Posterior vena cava (tissue), 2 donors: ENCODE measurements at places on chromosomes 5 and 9. TPM values are rescaled to one million over a fixed set of nuclear protein-coding genes. Genes with fewer than 3 reads are reported as not detected.

DNA sequence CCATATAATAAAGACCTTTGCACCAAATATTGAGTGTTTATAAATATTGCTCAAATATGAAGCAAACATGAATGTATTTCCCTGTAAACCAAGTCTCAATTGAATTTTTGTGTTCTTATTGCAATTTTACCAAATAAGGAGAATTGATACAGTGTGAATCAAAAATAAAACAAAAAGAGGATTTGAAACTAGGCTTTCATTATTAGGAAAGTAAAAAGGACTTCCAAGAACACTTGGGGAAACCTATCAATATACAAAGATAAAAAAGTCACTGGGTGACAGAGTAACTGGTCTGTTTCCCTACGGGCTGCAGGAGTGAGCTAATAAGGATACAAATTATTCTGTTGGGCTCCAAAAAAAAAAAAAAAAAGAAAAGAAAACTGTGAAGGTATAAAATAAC is 44.8 kb upstream of the SNX2 start:
- no peak for DNase-seq

- no peak for DNase-seq
Measured at GRCh38 chr5:121937762-121938161, 24.0 kb upstream of the SRFBP1 start.

GRCh38 chr5:143775258-143775657 is 36.7 kb upstream of the HMHB1 start:
- no peak for DNase-seq

- DNase-seq = no peak
Measured at GRCh38 chr5:10731913-10732312, 29.1 kb downstream of the DAP start.

DNA sequence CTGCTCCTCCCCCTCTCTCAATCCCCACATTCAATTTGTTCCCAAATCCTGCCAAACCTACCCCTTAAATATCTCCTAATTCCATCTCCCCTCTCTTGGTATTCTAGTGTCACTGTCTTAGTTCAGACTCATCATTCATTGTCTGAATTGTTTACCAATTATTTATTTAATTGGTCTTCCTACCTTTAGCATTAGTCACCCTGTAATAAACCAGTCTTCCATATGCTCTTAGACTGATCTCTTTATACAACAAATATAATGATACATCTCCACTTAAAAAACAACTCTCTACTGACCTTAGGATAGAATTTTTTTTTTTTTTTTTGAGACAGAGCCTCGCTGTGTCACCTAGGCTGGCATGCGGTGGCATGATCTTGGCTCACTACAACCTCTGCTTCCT is 51.4 kb downstream of the RFK start:
- no peak for DNase-seq

Gene PCDHA1
- total RNA-seq = not detected

- DNase-seq = peak; percentile 85
Measured at GRCh38 chr9:76374783-76375559, 19.3 kb downstream of the RFK start.

Gene NKD2
- 5.0 TPM for total RNA-seq

Gene ARL10
- total RNA-seq = 12.4 TPM

- DNase-seq = no peak
Measured at GRCh38 chr5:29321591-29321990, 1871.9 kb upstream of the CDH6 start.

- no peak for DNase-seq
Measured at GRCh38 chr5:169029661-169030274, 271.2 kb downstream of the SLIT3 start.

Gene EMB
- total RNA-seq = 43.6 TPM

GRCh38 chr5:30994176-30994575 is 199.3 kb upstream of the CDH6 start:
- no peak for DNase-seq

Gene TRPM3
- 0.90 TPM for total RNA-seq

Gene PCDHA4
- 0.48 TPM for total RNA-seq

Gene MARVELD2
- 1.00 TPM for total RNA-seq

- DNase-seq = no peak
Measured at GRCh38 chr5:64944868-64945267, 176.1 kb downstream of the CWC27 start.

DNA sequence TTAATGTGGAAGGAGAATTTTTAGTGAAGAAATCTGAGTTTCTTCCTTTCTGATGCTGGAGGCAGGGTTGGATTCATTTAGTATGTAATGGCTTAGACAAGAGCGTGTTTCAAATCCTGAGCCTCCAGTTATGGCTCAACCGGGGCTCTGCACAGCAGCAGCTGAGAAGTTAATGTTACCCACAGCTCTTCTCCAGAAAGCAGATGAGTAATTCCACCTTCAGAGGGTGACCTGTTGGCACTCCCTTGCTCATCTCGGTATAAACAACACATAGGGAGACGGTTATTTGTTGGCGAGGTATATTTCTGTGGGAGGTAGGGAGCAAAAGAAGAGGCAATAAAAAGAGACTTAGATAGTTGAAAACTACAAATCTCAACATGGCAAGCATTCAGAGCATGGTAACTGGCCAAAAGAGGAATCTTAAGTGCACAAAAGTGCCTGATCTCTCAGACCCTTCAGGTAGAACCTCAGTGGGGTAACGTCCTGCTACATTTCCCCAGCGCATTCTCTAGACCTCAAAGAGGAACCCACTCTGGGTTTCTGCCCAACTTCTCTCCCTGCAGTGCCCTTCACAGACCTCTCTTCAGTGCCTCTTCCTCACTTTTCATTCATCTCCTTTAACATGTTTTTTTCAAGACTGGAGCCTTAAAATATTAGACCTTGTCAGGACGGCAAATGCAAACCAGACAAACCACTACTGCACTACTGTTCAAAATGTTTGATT is 417.5 kb upstream of the ADAMTSL1 start:
- DNase-seq = no peak

Gene TLX3
- not detected for total RNA-seq

- DNase-seq = no peak
Measured at GRCh38 chr9:4073371-4073770, 226.5 kb downstream of the GLIS3 start.

DNA sequence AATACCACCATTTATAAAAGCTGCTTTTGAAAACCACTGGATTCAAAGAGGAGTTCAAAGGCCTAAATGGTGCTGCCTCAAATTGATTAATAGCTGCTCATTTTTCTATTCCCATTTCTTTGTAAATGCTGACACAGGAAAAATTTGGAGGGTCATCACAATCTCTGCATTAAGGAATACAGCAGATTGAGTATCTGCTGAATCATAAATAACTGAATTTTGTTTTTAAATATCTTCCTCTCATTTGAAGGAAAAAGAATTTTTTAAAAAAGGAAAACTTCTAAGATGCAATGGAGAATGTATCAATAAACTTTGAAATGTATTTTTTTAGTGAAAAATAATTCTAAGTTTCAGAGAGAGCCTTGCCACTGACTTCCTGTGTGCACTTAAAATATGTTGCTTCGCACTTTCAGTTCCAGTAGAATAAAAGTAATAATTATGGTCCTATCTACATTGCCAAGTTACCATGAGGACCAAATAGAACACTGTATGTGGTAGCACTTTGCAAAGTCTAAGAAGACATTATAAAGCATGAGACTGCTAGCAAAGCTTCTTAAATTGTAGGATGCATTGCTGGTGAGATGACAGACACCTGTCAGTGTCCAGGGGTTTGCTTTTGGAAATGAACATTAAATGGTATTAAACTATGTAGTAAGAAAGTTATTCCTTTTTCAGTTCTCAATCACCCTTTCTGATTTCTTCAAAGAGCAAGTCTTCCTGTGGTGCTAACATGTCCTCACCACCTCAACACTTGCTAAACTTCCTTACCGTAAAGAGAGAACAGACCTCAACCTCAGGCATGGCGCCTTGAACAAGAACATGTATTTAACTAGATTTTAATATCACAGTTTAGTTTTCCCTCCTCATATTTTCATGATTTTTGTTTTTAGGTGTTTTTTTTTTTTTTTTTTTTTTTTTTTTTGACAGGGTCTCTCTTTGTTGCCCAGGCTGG is 555.1 kb downstream of the EBF1 start:
- no peak for DNase-seq

- no peak for DNase-seq
Measured at GRCh38 chr9:69190863-69191181, 16.7 kb downstream of the TJP2 start.

Gene SRA1
- 28.0 TPM for total RNA-seq

Gene PLAC8L1
- 0.43 TPM for total RNA-seq

GRCh38 chr5:141050622-141051520 is at the start of gene PCDHB1:
PCDHB1 (plus strand) TSS chr5:141051374; CDS start chr5:141051471, 97 bp downstream.
- DNase-seq = no peak

DNA sequence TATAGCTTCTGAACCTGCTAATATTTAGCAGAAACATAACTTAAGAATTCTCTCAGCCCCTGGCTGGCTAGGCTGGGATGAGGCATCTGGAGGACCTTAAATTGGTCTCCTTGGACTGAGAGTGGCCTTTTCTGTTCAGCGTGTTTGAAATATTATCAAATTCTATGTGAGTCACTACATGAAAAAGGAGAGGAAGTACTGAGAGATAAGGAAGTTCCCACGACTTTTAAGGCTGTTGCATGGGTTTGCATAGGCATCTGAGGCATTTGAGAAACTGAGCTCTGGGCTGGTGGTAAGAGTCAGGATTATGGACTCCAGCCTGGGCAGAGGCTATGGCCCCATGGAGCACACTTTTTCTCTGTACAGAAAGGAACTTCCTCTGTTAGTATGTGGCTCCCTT is 816.2 kb upstream of the GRAMD2B start:
- no peak for DNase-seq

DNA sequence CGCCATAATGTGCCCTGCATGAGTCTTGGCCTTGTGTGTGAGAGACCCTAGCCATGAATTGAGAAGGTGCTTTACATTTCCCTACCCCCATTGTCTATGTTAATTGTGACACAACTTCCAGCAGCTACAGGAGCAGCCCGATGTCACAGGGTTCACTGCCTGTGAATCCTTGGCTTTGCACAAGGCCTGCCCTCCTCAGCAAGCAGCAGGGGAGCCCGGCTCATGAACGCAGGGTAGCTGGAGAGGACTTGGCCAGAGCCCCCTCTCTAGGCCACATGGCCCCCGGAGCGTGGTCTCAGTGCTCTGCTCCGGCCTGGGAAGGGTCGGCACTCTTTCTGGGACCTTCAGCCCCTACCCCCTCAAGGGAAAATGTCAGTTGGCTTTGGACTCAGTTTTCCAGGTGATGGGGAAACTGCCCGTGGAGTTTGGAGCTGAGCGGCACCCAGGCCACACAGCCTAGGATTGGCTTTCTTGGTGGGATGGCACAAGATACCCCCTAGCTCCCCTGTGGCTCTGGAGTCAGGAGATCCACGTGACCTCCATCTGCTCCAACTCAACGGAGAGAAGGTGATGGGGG is 160.8 kb downstream of the DAB2IP start:
- DNase-seq = no peak

Gene ELAVL2
- 0.05 TPM for total RNA-seq

DNA sequence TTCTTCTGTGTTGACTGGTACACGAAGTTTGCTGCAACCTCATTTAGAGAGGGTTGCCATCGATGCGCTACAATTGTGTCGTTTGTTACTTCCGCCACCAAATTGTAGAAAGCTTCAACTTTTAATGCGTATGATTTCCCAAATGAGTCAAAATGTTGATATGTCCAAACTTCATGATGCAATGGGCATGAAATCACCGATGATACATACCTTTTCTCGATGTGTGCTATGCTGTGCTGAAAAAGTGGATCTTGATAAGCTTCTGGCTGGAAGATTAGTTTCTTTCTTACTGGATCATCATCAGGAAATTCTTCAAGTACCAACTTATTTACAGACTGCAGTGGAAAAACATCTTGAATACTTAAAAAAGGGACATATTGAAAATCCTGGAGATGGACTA is 65.7 kb downstream of the TMEM38B start:
- DNase-seq = no peak

DNA sequence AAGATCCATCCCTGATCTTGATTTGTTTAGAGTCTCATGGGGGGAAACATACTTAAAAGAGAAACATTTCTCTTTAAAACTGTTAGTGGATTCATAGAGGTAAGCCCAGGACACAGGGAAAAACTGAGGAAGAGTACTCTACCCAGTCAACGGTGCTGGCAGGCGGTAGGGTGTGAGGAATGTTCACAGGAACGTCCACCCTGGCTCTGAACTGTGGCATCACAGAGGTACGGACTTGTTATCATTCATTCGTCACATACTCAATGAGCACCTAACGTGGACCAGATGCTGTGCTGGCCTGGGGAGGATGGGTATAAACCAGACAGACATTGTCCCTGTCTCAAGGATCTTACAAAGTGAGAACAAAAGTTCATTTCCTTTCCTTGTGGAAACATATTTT is 18.8 kb upstream of the PPARGC1B start:
- DNase-seq = no peak

DNA sequence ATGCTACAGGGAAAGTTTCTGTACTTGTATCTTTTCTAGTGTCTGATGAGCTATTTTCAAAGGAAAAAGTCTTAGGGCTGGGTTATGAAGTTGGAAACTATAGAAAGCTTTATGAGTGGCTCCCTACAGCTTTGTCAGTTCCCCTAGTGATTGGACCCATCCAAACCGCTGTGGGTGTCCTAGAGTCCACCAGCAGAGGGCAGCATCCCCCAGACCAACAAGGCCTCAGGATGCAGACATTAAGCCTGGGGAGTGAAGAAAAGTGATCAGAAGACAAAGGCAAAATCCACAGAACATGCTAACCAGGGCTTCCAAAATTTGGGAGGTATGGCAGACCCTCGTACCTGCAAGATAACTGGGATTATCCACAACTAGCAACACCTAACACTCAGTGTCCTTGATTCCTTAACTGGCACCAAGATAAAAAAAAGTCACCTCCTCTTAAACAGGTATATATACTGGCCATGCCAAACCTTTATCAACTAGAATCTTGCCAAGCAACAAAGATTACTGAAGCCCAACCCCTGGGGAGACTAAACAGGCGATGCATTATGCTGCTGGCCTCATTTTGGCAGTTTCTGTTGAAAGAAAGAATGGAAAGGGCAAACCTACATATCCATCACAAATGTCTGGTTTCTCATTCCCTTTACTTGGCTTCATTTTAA is 110.4 kb upstream of the NR5A1 start:
- DNase-seq = peak; percentile 93

GRCh38 chr5:115725522-115725921 is 90.9 kb downstream of the CDO1 start:
- no peak for DNase-seq

Gene PCA3
- total RNA-seq = 0.24 TPM

Gene SELENOP
- 332 TPM for total RNA-seq

GRCh38 chr5:62333250-62333794 is 27.3 kb downstream of the KIF2A start:
- DNase-seq = no peak

Gene CDHR2
- 0.14 TPM for total RNA-seq

DNA sequence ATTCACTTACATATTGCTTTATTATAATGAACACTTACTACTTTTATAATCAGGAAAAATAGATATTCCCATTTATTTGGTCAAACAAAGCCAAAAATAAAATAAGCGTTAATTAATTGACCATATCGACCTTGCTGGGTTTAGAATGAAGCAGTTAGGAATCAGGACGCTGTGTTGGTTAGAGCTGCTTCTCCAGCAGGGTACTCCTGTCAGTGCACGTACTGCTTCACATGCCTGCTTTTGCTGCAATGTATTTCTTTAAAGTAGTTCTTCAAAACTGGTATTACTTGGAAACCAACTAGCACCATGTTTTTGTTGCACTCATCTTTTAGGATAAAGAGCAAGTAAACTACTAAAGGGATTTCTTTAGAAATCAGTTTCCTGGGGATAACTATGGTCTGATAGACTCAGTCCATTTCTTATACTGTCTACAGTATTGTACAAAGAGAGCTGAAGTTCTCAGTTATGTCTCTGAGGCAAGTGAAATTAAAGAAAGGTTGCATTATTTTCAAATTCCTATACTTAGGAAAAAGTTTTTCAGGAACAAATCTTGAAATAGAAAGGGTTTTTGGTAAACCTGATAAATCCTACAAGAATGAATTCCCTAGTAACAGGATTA is 6.8 kb upstream of the TRMO start:
- no peak for DNase-seq

GRCh38 chr5:39624268-39624886 is 199.6 kb upstream of the DAB2 start:
- no peak for DNase-seq
